Panc1 (cell line): ENCODE measurements at places on chromosomes 6 and 20. TPM values are rescaled to one million over a fixed set of nuclear protein-coding genes. Genes with fewer than 3 reads are reported as not detected.

Gene KDM1B
- total RNA-seq = 27.1 TPM

Gene ARFRP1
- 57.9 TPM for total RNA-seq

Gene SRMS
- not detected for total RNA-seq

Gene SYTL3
- 1.4 TPM for total RNA-seq

Gene LAMA2
- total RNA-seq = 0.28 TPM

Gene STMND1
- total RNA-seq = not detected

Gene MICA
- 33.9 TPM for total RNA-seq

Gene HTR1E
- total RNA-seq = not detected

Gene SLC17A2
- total RNA-seq = not detected

Gene PRR18
- total RNA-seq = 0.23 TPM

Gene C6orf58
- not detected for total RNA-seq

Gene LPA
- 0.21 TPM for total RNA-seq

Gene PMEPA1
- total RNA-seq = 89.8 TPM

Gene FUT9
- not detected for total RNA-seq

Gene C20orf144
- not detected for total RNA-seq

Gene KCNQ2
- 19.4 TPM for total RNA-seq

Gene PAK5
- not detected for total RNA-seq

Gene ECT2L
- not detected for total RNA-seq

Gene COQ3
- 9.5 TPM for total RNA-seq

Gene TOP1
- 65.2 TPM for total RNA-seq

Gene GLP1R
- not detected for total RNA-seq

Gene KCNB1
- total RNA-seq = 11.1 TPM

Gene METTL24
- total RNA-seq = not detected

Gene CPNE5
- total RNA-seq = 0.44 TPM

Gene HLA-DQA2
- total RNA-seq = not detected

Gene RAET1L
- not detected for total RNA-seq

Gene GSTA4
- total RNA-seq = 3.9 TPM

Gene FRK
- 2.5 TPM for total RNA-seq

Gene CDC25B
- total RNA-seq = 170 TPM

Gene TMEM217
- total RNA-seq = 4.0 TPM

Gene SNAP91
- 0.95 TPM for total RNA-seq

Gene DNMT3B
- 3.5 TPM for total RNA-seq

Gene MAK
- total RNA-seq = 0.21 TPM

Gene MANEA
- total RNA-seq = 20.1 TPM

Gene ID4
- total RNA-seq = 0.10 TPM

Gene UBD
- 0.54 TPM for total RNA-seq

Gene NXT1
- 31.3 TPM for total RNA-seq

Gene AKAP12
- total RNA-seq = 267 TPM

Gene VWA7
- total RNA-seq = 4.3 TPM

Gene GGTLC1
- 0.18 TPM for total RNA-seq

Gene CST4
- total RNA-seq = not detected

Gene CD93
- total RNA-seq = 0.10 TPM

Gene TINAG
- total RNA-seq = not detected

Gene SLC22A1
- total RNA-seq = 0.98 TPM

Gene PERP
- total RNA-seq = 348 TPM

Gene GDAP1L1
- total RNA-seq = not detected

Gene TCF19
- 21.4 TPM for total RNA-seq

Gene PROCR
- total RNA-seq = 38.0 TPM

Gene PXDC1
- total RNA-seq = 36.2 TPM

Gene ZKSCAN3
- 7.0 TPM for total RNA-seq

Gene BPIFB4
- total RNA-seq = not detected

Gene CCN5
- total RNA-seq = 15.2 TPM

Gene CAGE1
- not detected for total RNA-seq

Gene TREM2
- not detected for total RNA-seq

Gene CLPSL2
- 0.57 TPM for total RNA-seq
